Mucosa of gallbladder (tissue), 1 donor: ENCODE measurements at places on chromosomes 3 and 15. TPM values are rescaled to one million over a fixed set of nuclear protein-coding genes. Genes with fewer than 3 reads are reported as not detected.

GRCh38 chr3:25597535-25598101 lies 67.1 kb downstream of the TOP2B start:
- DNase-seq = no peak

GRCh38 chr3:4776980-4777581 lies 202.2 kb upstream of the BHLHE40 start:
- DNase-seq = no peak

DNA sequence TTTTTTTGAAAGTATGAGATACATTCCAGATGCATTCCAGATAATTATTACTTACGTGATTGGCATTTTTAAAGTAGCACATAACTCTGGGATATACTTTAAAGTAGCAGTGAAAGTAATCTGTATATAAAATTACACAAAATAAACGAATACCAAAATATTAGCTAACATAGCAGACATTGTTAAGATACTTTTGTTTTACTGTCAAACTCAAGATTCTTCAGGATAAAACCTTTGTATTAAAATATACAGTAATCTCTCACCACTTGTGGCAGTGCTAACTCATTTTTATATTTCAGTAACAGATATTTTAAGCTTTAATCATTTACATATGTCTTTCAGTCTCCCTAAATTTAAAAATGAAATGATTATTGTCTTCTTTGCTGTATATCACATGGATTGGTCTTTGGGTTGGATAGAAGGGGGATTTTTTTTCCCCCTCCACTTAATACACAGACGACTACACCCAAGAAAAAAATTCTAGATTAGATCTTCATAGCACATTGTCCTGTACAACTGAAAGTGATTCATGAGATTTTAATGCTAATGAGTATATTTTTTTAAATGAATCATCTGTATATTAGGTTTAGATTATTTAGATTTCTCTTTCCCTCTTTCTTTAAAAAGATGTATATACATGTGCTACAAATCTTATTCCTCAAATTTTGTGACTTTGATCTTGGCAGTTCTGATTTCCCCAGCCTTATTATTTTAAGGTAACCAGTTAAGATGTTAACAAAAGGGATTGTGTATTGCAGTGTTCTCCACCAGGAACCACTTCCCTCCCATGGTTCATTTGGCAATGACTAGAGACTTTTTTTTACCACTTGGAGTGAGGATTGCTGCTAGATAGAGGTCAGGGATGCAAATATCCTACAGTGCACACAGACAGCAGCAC lies 24.5 kb upstream of the EBLN2 start:
- DNase-seq = no peak

- no peak for DNase-seq
These were observed 17.0 kb downstream of the CORO2B start for GRCh38 chr15:68595761-68596160.

GRCh38 chr3:23704298-23704697 lies 101.5 kb upstream of the UBE2E1 start:
- DNase-seq = no peak

- peak; percentile 68 for DNase-seq
These were observed 61.3 kb upstream of the CMTM8 start for GRCh38 chr3:32176989-32177701.

GRCh38 chr3:23035927-23036640 lies 167.0 kb upstream of the UBE2E2 start:
- DNase-seq = peak; percentile 59

DNA sequence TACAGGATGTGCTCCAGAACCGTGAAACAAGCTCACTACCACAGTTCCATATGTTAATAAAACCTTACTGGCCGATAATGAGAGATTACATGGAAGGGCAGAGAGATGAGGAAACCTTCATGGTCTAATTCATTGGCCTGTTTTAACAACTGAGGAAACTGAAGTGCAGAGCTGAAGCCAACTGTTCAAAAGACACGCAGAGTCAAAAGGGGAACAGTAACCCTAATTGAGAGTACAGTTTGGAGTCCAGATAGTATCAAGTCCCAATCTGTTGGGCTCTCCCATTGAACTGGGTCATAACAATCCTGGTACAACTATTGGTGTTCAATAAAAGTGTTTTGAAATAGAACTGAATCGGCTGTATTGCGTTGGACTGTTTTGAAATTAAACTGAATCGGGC lies 69.6 kb downstream of the SLC12A8 start:
- DNase-seq = no peak

- DNase-seq = no peak
These were observed 31.4 kb downstream of the POMGNT2 start for GRCh38 chr3:43074482-43074881.

GRCh38 chr3:30693470-30694120 lies 87.2 kb downstream of the TGFBR2 start:
- peak; percentile 50 for DNase-seq

DNA sequence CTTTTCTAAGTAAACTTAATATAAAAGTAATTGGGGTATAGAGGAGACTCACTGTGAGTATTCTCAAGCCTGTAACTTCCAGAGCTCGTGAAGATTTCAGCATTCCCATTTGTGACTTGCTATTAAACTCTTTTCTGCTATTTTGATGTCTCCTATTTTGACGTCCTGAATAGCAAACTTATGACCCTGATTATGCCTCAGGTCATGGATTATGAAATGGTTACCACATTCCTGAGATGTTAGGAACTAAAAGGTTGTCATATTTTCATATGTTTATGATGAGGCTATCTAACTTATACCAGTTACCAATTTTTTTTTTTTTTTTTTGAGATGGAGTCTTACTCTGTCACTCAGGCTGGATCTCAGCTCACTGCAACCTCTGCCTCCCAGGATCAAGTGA lies 105.5 kb downstream of the ATG7 start:
- no peak for DNase-seq

GRCh38 chr15:35505809-35506208 lies 40.2 kb downstream of the DPH6 start:
- no peak for DNase-seq

- DNase-seq = no peak
These were observed 275.9 kb downstream of the UBE2E2 start for GRCh38 chr3:23479026-23479425.

GRCh38 chr3:14438929-14439328 lies 36.5 kb downstream of the SLC6A6 start:
- no peak for DNase-seq

The PRICKLE2 gene
- 28.3 TPM for total RNA-seq

The ZNF385D gene
- 25.8 TPM for total RNA-seq

The PARP15 gene
- total RNA-seq = 2.3 TPM

The KCNAB1 gene
- 1.6 TPM for total RNA-seq

The ALDH1L1 gene
- 9.0 TPM for total RNA-seq

The ZNF80 gene
- total RNA-seq = 0.17 TPM

The SERINC4 gene
- 0.23 TPM for total RNA-seq

The CD200R1L gene
- total RNA-seq = not detected

The ST3GAL6 gene
- 5.9 TPM for total RNA-seq

The TGM5 gene
- total RNA-seq = 0.26 TPM
